Cortex of kidney (tissue), 1 donor: ENCODE measurements at places on chromosomes 13 and 19.

GRCh38 chr19:17329366-17330261 lies 5.0 kb downstream of the ANO8 start:
- no peak for DNase-seq

DNA sequence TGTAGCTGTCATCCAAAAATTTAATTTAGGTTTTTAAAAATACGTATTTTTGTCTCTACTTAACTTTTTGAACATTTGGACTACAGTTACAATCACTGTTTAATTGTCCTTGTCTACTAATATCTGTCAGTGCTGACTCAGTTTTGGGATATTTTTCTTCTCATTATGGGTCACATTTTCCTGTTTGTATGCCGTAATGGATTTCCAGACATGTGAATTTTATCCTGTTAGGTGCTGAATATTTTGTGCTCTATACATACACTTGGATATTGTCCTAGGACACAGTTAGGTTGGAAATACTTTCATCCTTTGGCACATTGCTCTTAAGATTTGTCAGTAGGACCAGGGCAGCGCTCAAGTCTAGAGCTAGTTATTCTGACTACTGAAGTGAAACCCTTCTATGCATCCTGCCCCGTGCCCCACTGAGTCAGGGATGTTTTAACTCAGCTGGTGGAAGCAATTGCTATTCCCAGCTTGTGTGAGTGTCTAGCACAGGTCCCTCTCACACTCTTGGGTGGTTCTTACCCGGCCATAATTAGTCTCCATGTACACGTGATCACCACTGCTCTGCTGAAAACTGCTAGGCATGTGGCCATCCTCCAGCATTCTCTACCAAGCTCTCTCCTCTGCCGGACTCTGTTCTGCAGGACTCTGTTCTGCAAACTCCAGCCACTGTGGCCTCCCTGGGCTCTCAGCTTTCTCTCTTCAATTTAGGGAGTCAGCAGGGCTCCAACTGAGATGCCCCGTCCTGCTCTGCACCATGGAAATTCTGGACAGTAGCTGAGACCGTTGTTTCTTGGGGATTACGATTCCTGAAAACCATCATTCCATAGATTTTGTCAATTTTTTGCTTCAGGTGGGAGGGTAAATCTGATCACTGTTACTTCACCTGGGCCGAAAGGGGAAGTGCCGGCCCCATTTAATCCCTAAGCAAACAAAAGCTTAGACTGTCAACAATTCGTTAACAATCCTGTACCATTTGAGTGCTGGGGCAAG lies 11.1 kb downstream of the PROZ start:
- no peak for DNase-seq

DNA sequence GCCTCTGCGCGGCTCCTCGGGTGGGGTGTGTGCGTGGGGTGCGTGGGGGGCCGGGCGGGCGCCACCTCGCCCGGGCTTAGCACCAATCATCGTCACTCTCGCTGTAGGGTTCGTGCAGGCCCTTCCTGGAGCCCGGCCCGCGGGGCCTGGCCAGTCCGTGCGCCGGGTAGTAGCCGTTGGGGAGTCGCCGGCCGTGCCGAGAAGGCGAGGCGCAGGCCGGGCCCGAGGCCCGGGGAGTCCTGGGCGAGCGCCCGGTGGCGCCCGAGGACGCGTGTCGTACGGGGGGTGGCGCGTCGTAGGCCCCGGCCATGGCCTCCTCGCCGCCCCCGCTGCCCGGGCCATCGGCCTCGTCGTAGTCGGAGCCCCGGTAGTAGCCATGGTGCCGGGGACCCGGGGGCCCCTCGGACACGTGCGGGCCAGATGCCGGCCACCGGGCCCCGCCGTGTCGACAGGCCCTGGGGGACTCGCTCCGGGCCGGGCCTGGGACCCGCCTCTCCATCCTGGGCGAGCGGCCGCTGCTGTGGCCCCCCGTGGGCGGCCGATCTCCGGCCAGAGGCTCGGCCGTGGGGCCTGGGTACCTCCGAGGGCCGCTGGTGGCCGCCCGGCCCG lies 57.1 kb downstream of the IER2 start:
- no peak for DNase-seq

GRCh38 chr19:45653634-45654033 lies 14.4 kb upstream of the GIPR start:
- DNase-seq = no peak

DNA sequence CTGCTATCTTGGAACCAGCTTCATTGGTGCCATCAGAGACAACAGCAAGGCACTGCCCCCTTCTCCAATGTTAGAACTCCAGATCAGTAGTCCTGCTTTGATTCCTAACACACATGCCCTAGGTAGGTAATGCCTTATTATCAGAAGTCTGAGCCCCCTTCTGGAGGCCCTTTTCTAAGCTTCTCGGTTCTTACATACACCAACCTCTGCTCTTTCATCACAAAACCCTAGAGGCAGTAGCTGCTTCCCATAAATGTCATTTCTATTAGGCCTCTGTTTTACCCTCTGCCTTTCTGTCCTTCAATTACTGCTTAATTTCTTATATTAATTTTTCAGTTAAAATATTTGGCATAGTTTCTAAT lies 65.3 kb upstream of the KLHL1 start:
- no peak for DNase-seq

DNA sequence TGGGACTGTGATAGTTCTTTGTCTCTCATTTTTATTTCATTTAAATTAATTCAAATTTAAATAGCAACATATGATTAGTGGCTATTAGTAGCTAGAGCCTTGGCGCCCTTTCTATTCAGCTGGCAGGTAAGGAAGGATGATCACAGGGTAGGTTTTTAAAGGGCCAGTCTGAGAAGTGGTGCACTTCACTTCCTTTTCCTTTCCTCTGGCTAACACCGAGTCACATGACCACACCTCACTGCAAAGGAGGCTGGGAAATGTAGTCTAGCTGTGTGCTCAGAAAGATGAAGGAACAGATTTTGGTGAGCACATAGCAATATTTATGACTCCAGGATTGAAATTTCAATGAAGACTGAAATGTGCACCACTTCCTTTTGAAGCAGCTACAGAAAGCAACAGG lies 128.7 kb downstream of the TSHZ3 start:
- no peak for DNase-seq
